ENCODE measurements at places on chromosomes 3 and 15.

DNA sequence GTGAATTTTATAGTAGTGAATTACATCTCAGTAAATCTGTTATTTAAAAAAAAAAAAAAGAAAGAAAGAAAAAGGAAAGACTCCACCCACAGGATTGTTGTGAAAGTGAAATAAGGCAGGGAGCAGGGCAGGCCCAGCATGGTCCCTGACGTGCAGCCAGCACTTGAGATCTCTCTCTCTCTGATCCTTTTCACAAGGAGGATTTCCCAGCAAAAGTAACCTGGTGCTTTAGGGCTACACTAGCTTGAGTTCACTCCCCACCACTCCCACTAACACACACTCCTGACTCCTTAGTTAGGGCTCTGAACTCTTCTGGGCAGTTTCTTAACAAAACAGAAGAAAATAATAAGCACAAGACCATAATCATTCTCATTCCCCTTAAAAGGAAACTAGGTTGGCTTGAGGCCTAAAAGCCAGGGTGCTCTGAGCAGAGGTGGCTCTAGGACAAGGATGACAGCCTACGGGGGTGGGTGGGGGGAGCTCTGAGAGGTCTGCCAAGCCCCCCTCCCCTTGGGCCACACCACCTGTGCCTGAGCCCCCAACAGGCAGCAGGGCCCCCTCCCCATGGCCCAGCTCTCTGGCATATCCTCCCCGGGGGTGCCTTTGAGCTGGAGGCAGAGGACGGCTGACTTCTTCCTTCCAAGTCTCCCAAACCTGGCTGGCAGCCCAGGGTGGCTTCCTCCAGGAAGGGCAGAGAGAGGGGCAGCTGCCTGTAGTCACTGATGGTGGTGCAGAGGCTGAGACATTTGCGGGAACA lies 856 bp downstream of the TMEM40 start:
- peak; percentile 75 for DNase-seq

DNA sequence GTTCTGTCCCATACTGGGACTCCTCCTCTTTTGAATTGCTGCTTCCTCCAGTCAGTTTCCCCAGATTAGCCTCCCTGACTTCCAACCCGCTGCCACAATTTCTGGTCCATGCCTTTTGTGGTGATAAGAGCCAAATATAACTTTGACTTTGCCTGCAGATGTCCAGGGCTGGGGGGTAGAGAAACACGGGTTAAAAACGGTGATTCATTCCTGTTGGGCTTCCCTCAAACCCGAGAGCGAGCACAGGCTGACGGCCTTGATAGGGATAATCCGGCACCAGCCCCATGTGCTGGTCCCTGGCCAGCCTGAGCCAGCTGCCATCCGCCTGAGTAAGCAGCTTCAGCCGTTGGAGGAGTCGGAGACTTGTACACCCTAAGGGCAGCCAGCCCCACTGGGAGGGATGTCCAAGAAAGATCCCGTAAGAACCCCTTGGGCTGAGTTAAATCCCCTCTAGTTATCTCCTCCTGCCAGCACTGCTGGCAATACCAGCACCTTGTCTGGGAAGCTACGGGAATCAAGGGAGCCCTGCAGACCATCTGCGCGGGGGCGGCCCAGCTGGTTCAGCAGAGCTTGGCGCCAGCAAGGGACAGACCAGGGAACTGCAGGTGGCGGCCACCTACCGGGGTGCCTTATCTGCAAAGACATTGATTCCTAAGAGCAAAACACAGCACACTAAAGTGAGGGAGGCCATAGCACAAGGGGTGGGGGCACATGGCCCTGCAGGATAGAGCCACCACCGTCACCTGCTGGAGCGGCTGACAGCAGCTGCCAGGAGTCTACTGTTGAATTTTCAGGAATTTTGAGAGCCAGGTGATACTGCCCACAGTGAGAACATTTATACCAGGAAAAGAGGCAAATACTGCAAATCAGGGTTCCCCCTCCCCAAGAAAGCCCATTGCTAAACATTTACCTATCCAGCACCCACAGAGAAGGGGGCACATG lies 18.1 kb downstream of the CSPG4 start:
- peak; percentile 100 for DNase-seq

DNA sequence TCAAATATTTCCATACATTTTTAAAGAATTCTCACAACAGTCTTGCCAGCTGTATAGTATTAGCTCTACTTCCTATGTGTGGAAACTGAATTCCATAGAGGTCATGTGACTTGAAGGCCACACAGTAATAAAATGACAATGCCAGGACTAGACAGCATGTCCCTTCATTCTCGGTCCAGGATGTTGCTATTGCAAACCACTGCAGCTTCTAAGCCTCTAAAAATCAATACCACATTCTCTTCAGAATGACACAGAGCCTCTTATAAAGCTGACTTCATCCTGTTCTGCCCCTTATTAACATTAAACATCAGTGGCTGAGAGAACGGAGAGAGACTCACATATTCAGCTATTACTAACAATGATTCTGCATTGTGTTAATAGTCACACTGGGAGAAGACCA lies 240.3 kb upstream of the PEX5L start:
- DNase-seq, result no peak

- DNase-seq, result peak; percentile 97
These were observed 149.6 kb downstream of the MAGI1 start for GRCh38 chr3:65888980-65889706.

DNA sequence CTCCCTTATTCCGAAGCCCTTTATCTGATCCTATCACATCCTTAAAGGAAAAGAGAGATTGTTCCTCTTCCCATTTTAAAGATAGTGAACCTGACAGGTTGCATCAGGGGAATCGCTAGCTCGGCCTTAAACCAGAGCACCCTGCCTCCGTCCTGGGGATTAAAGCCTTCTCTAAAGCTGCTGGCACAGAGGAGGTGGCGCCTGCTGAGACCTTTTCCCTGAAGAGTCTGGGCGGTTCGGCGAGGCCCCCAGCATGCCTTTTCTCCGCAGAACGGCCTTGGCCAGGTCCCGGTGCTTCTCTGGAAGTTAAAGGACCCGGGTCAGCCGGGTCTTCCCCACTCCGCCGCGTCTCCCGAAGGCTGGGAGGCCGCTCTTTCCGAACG lies 593 bp downstream of the FAM219B start:
- DNase-seq, result peak; percentile 44

- peak; percentile 83 for DNase-seq
These were observed 23.7 kb downstream of the ALPK3 start for GRCh38 chr15:84840741-84841429.

DNA sequence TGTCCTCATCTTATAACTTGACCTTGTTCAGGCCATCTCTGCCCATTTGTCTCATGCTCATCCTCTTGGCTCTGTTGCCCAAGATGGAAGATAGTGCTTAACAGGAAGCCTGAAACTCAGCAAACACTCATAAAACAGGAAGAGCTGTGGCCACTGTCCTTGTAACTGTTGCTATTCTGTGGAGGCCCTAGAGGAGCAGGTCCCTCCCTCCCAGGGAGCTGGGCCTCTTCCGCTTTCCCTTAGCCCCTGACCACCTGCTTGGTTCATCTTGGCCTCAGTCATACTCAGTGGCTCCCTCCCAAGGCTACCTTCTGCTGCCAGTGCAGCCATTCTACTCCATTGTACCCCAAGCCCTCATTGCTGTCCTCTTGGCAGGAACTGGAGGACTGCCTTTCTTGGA lies 3.5 kb downstream of the MAPKAPK3 start:
- no peak for DNase-seq

DNA sequence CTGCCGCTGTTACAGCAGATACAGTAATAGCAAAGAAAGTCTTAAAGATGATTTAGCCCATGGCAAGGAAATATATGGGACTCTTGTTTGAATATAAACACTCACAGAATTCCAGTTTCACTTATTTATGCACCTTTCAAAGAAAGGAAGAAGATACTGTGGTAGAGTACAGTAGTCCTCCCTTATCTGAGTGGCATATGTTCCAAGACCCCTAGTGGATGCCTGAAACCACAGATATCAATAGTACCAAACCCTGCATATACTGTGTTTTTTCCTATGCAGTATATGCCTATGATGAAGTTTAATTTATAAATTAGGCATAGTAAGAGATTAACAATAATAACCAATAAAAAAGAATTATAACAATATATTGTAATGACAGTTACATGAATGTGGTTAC lies 8.2 kb downstream of the MAP2K1 start:
- DNase-seq, result no peak

DNA sequence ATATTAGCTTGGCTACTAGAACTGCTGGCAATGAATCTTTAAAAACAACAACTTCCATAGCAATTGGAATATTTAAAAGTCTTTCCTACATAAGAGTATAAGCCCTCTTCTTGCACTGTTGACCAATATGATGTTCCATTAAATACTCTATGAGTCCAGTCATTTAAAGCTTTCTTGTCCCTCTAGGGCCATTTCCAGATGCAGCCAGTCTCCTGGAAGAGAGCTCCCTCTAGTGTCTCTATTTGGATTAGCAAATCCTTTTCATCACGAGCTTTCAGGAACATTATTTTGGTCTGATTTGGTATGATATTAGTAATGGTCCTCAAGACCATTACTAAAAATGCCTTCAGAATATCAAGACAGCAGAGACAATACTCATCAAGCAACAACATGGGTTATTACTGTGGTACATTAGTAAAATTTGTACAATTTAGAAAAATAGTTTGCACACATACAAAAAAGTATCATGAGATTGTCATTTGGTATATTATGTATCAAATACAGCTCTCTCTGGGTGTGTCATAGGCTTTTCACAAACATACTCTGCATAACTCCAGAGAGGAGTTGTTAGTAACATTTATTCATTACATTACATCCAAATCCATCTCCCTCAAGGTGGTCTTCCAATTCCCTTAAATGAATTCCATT lies 101.3 kb downstream of the DPH6 start:
- DNase-seq, result peak; percentile 69

DNA sequence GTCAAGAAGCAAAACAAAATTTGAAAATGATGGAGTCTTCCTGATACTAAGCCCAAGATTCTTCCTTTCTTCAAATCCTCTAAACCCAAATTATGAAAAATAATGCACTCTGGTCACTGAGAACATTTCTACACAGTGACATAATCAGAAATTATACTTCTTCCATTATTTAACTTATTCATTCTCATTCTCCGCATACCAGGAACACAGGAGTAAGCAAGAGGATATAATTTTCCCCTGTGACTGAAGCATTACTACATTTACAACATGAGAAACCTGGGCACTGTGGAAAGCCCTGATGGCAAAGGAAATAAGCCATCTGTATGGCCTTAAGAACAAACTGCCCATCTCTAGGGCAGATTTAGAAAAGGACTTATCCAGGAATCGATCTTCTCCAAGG lies 47.0 kb downstream of the EXD1 start:
- DNase-seq, result peak; percentile 40

- DNase-seq, result no peak
These were observed 475.0 kb upstream of the PROK2 start for GRCh38 chr3:72259755-72260587.

DNA sequence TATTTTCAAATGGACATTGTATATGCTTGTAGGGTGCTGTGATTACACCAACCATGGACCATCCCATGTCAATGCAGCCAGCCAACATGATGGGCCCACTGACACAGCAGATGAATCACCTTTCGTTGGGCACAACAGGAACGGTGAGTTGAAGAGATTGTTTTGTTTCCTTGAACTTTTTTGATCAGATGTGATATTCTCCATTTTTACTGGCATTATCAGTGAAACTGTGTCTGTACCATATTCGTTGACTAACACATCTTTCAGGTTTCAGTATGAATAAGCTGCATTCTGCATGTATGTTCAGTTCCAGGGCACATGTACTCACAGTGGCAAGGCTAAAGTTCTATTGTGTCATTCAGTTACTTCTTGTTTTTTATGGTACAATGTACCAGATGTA lies 655.2 kb downstream of the RBMS3 start:
- DNase-seq, result no peak

- no peak for DNase-seq
These were observed 294.7 kb downstream of the ERC2 start for GRCh38 chr3:56173601-56174000.

GRCh38 chr3:194277786-194278130 lies 73.4 kb downstream of the CPN2 start:
- DNase-seq, result no peak

- no peak for DNase-seq
These were observed 43.4 kb upstream of the PCSK6 start for GRCh38 chr15:101532865-101533264.

GRCh38 chr3:77227567-77227966 lies 187.7 kb downstream of the ROBO2 start:
- no peak for DNase-seq

DNA sequence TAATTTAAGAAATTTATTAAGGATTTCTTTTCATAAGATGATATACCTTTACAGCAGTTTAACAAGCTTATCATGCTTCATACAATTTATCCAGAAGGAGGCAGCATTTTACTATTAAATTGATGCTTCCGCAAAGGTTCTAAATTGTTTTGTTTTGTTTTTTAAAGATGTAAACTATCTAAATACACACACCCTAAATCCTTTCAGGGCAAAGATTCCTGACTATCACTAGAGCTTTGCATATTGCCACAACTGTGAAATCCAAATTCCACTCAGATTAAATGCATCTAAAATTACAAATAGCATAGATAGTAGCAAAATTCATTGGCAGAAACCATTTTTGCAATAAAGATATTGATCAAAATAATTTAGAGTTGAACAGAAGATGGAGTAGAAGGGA lies 44.5 kb upstream of the CCNL1 start:
- DNase-seq, result peak; percentile 56

- DNase-seq, result no peak
These were observed 162.6 kb upstream of the ABI3BP start for GRCh38 chr3:101155825-101156224.

DNA sequence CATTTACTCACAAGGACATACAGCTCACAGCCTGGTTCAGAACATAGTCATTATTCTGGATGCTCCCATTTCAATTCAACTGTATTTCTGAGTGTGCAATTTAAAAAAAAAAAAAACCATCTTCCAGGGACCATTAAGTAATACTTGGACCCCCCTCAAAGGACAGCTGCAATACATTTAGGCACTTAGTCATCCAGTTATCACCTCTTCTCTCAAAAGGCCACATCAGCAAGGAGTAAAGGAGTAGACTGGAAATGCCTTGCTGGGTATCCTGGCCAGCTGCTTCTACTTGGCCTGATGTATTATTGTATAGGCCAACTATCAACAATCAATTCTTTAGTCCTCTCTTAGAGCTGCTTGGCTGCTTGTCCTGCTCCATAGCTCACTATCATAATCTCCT lies 211.4 kb upstream of the SETMAR start:
- DNase-seq, result no peak

DNA sequence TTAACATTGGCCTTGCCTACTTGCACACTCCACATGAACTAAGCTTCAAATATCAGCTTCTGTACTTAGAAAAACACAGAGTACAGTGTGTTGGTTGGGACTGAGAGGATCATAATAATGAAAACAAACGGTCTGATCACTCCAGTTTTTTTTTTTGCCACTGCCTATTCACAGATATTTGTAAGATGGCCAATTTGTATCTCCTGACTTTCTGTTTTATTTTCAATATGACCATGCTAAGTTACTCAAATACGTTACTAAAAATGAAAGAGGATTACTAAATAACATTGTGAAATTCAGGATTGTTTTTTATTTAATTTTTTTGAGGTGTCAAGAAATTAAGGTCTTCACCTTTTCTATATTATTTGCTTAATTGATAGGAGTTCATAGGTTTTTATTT lies 595.1 kb downstream of the TUSC7 start:
- DNase-seq, result no peak

GRCh38 chr15:100114100-100114499 lies 227.7 kb downstream of the ADAMTS17 start:
- DNase-seq, result peak; percentile 59

All from EH (cell line).